SHP77 (cell line): ENCODE measurements at places on chromosomes 7 and 10.

DNA sequence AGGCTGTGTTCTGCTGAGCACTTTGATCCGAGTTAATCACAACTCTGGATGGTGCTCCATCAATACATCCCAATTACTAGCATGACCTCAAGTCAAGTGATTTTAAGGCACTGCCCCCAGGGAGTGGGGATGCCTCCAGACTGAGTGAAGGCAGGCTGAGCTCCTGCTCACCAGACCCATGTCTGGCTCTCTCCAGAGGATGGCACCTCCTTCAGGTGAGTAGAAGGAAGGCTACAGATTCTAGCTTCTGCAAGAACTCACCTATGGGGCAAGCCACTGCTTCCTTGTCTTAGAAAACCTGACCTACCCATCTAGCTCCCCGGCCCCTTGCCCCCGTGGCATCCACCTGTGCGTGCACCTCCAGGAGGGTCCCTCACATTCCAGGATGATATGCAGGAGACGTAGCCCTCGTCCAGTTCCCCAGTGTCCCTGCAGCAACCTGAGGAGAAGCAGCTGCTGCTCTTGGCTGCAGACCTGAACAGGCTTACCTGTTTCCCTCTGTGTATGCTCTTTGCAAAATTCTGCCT is 390.3 kb downstream of the GRID1 start:
- DNase-seq, result no peak

GRCh38 chr7:31935124-31936054 is 134.8 kb downstream of the PDE1C start:
- no peak for DNase-seq

- DNase-seq, result no peak
These were observed 11.2 kb downstream of the MUC17 start for GRCh38 chr7:101031082-101031481.

GRCh38 chr10:10160821-10161312 is 856.8 kb upstream of the CELF2 start:
- no peak for DNase-seq

- no peak for DNase-seq
These were observed 158.1 kb upstream of the KMT2E start for GRCh38 chr7:104855861-104856260.

DNA sequence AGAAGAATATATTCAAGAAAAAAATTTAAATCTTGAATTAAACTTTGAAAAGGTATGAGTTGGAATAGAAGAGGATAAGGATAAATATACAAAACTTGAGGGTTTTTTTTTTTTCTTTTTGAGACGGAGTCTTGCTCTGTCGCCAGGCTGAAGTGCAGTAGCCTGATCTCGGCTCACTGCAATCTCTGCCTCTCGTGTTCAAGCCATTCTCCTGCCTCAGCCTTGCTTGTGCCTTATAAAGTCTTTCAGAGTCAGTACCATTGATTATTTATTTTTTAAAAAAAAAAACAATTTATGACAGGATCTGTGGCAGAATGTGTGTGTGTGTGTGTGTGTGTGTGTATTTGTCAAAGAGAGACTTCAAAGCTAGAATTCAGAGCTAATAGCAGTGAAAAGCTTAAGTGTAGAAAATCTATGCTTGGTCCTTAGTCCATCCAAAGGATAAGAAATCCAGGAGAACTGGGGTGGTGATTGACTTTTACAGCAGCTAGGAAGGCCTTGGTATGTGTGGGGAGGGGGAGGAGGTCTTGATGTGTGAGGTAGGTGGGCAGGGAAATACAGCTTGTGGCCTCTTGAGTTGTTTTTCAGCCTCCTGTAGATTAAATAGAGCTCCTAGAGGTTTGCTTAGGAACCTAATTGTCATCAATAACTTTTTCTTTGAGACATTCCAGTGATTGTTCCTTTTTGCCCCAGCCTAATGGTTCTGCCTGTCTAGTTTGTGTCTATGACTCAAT is 2.4 kb downstream of the HECTD2 start:
- no peak for DNase-seq

DNA sequence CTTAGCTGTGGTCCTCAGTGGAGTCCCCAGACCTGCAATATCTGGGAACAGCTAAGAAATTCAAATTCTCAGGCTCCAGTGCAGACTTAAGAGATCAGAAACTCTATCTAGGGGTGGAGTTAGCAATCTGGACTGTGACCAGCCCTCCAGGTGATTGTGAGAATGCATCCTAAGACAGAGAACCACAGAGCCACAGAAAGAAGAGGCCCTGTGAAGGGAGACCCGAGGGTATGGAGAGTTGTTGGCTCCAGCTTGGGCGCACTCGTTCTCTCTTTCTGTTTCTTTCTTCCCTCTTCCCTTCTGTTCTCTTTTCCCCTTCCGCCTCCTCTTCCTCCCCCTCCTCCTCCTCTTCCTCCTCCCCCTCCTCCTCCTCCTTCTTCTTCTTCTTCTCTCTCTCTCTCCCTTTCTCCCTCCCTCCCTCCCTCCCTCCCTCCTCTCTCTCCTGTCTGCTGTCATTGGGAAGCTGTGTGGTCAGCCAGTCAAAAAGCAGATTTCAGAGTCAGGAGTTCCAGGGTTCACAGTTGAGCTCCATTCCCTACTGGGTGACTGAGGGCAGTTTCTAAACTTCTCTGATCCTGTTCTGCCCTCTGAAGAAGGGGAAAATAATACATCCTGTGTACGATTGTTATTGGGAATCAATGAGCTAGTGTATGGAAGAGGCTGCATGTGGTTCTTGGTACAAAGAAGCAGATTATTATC is 62.1 kb upstream of the STEAP1B start:
- DNase-seq, result no peak

GRCh38 chr10:27564398-27564797 is 60.3 kb downstream of the RAB18 start:
- DNase-seq, result no peak
